ENCODE measurements at places on chromosomes 6 and 20.
A peak's percentile ranks its signal among the peaks of the same experiment; 100 is the strongest.

- no peaks in the 10 kb centered on the region for H3K27me3 ChIP-seq
- H3K36me3 ChIP-seq = peaks cover 59% of the 10 kb centered on the region
- 0 out of 2 replicates have a peak, but pooled peaks cover 4% of the 10 kb centered on the region for H3K4me1 ChIP-seq
- no peak overlapping the region for H3K4me3 ChIP-seq
- no peak overlapping the region for H3K27ac ChIP-seq
- no peak for DNase-seq
Observed at GRCh38 chr20:31550099-31550498, 35.9 kb downstream of the HM13 start.

DNA sequence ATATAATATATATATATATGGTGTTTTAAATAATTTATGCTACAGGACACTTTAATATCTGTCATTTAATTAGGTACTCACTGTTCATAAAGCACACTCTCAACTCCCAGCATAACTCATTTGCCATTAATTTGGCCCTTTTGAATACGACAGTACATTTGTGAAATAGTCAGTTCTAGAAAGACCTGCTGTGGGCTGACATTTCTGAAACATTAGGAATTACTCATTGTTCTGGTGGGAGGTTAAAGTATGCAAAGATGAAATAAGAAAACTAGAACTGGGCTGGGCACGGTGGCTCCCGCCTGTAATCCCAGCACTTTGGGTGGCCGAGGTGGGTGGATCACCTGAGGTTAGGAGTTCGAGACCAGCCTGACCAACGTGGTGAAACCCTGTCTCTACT is 497.5 kb downstream of the UTRN start:
- H3K27me3 ChIP-seq = no peaks in the 10 kb centered on the region
- no peaks in the 10 kb centered on the region for H3K36me3 ChIP-seq
- H3K27ac ChIP-seq = no peak overlapping the region
- H3K4me3 ChIP-seq = no peak overlapping the region

DNA sequence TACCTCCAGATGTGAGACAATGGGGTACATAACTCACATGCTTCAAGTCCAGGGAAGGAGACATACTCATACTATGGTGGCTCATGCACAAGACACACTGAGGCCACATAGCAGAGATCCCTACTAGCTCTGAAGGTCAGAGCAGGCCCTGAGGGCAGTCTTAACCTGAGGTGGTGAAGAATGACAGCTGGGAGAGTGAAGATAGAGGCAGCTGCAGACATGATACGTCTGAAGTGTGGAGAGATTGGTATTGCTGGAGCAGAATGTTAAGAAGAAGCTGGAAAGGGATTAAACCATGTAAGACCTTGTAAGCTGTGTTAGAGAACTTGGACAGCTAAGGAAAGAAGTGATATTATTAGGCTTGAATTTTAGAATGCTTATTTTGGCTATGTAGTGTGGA is 32.9 kb downstream of the PGM3 start:
- no peaks in the 10 kb centered on the region for H3K4me1 ChIP-seq
- no peak overlapping the region for H3K4me3 ChIP-seq
- no peak overlapping the region for H3K27ac ChIP-seq
- DNase-seq = no peak

- H3K36me3 ChIP-seq = no peaks in the 10 kb centered on the region
- peaks cover 16% of the 10 kb centered on the region for H3K4me1 ChIP-seq
- no peaks in the 10 kb centered on the region for H3K27me3 ChIP-seq
Observed at GRCh38 chr6:127182501-127182900, 64.0 kb downstream of the RSPO3 start.

GRCh38 chr6:105424175-105424783 is 21.4 kb upstream of the PREP start:
- DNase-seq = peak; percentile 69
- H3K27ac ChIP-seq = no peak overlapping the region
- H3K4me3 ChIP-seq = no peak overlapping the region
- 0 out of 2 replicates have a peak, but pooled peaks cover 3% of the 10 kb centered on the region for H3K27me3 ChIP-seq
- peaks cover 4% of the 10 kb centered on the region for H3K36me3 ChIP-seq

DNA sequence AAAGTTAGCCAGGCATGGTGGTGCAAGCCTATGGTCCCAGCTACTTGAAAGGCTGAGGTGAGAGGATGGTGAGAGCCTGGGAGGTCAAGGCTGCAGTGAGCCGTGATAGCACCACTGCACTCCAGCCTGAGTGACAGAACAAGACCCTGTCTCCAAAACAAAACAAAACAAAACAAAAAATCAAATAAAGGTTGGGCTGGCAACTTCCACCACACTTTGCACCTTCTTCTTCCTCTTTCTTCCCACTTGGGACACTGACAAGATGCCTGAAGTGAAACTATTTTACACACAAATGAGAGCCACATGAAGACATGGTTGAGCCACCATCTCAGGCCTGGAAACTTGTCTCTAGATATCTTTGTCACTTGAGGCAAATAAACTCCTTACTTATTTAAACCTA is 53.8 kb upstream of the CCDC28A start:
- no peak for DNase-seq
- H3K4me1 ChIP-seq = no peaks in the 10 kb centered on the region
- no peak overlapping the region for H3K4me3 ChIP-seq
- no peak overlapping the region for H3K27ac ChIP-seq
- no peaks in the 10 kb centered on the region for H3K27me3 ChIP-seq

- DNase-seq = no peak
- H3K4me3 ChIP-seq = no peak overlapping the region
Observed at GRCh38 chr20:1940581-1940980, 45.4 kb downstream of the SIRPA start.

DNA sequence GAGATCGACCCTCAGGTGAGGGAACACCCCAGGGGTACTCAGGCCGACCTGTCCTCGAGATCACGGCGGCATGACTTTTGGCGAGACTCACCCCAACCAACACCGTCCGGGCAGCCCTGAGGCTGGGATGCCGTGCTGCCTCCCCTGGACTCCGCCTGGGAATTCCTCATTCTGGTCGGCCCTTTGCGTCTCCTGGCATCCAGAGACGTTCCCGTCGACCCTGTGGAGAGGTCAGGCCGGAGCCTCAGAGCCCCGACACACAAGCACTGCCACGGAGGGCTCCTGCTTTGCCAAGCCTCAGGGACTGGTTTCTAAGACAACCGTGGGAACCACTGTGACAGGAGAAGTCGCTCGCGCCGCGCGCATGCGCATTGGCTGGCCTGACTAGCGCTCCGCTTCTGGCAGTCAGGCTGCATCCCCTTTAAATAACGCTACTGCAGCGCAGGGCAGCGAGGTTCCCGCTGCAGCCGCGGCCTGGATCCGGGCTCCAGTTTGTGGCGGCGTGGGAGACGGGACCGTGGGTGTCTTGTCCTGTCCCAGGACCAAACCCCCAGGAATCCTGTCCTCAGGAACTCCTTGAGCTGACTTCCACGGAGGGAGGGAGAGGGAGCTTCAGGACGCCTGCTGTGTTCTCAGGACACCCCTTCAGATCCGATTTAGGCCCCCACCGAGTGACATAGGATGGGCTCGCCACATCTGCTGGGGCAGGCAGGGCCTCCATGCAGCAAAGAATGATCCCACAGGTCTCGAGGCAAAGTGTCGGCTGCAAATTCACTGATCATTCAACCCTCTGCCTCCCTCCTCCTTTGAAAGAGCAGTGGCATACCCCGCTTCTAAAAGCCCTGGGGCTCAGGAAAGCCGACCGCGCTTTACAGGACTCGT is 163.2 kb upstream of the ZNF337 start:
- H3K4me3 ChIP-seq = peak overlapping the region; percentile 77
- peaks cover 79% of the 10 kb centered on the region for H3K27me3 ChIP-seq

DNA sequence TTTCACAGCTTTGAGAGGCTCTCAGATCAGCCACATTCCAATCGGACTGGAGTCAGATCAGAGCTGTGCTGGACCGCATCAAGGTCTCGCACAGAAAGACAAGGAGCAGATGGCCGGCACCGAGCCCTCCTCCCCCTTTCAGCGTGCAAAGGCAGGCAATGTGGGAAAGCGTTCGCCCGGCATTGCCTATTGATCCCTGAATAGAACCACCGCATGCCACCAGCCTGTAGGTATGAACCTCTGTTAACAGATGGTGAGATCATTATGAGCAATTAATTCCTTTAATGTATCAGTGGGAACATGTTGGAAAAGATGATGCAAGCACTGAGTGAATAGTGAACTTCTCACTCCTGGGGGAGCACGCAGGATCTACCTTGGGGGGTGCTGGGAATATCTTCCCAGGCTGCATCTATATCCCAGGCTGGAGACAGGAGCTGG is 117.5 kb upstream of the ID4 start:
- H3K4me3 ChIP-seq = no peak overlapping the region
- 0 out of 2 replicates have a peak, but pooled peaks cover 5% of the 10 kb centered on the region for H3K36me3 ChIP-seq
- H3K27ac ChIP-seq = 0 out of 2 replicates have a peak overlapping the region, but pooled peaks have one; percentile 10
- DNase-seq = peak; percentile 59

DNA sequence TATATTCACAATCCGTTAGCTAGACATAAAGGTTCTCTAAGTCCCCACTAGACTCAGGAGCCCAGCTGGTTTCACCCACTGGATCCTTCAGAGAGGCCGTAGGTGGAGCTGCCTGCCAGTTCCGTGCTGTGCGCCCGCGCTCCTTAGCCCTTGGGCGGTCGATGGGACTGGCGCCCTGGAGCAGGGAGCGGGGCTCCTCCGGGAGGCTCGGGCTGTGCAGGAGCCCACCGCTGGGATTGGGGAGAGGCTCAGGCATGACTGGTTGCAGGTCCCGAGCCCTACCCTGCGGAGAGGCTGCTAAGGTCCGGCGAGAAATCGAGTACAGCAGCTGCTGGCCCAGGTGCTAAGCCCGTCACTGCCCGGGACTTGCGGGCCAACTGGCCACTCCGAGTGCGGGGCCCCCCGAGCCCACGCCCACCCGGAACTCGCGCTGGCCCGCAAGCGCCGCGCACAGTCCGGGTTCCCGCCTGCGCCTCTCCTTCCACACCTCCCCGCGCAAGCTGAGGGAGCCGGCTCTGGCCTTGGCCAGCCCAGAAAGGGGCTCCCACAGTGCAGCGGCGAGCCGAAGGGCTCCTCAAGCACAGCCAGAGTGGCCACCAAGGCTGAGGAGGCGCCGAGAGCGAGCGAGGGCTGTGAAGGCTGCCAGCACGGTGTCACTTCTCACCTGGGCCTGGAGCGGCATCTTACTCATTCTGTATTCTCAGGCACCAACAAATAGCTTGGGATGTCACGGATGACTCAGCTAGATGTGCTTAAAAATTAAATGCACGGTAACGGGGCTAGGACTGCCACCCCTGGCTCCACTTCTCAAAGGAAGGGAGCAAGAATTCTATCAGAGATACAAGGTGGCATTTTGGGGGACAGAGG is 44.1 kb downstream of the IRF4 start:
- H3K4me3 ChIP-seq = no peak overlapping the region
- no peaks in the 10 kb centered on the region for H3K4me1 ChIP-seq
- H3K27me3 ChIP-seq = no peaks in the 10 kb centered on the region
- no peak overlapping the region for H3K27ac ChIP-seq
- no peak for DNase-seq

- no peaks in the 10 kb centered on the region for H3K27me3 ChIP-seq
- H3K4me1 ChIP-seq = peaks cover 10% of the 10 kb centered on the region
- H3K36me3 ChIP-seq = peaks cover 8% of the 10 kb centered on the region
- peak overlapping the region; percentile 92 for H3K27ac ChIP-seq
- no peak overlapping the region for H3K4me3 ChIP-seq
Observed at GRCh38 chr6:157649311-157650260, 173.5 kb upstream of the SNX9 start.

DNA sequence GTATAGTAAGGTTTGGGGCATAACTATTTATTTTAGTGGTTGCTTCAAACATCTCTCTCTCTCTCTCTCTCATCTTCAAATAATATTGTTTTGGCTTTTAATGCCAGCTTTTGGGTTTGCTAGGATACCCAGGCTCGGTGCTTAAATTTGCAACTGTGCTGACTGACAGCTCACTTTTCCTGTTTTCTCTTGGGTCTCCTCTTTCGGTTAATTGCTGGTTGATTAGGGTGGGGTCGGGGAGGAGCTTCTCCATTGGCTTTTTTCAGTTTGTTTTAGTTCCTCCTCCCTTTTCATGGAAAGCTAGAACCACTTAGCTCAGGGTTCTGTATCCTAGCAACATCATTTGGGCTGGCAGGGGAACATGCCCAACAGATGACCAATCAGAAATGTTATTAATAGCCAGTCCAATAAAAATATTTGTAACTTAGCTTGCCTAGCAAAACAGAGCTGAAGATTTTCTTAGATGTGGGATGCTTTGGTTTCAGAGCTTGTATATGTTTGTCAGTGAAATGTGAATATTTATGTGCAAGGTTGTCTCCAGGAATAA is 11.3 kb downstream of the TFAP2B start:
- peaks cover 99% of the 10 kb centered on the region for H3K27me3 ChIP-seq
- H3K27ac ChIP-seq = no peak overlapping the region
- no peak overlapping the region for H3K4me3 ChIP-seq
- DNase-seq = no peak
- peaks cover 60% of the 10 kb centered on the region for H3K4me1 ChIP-seq

DNA sequence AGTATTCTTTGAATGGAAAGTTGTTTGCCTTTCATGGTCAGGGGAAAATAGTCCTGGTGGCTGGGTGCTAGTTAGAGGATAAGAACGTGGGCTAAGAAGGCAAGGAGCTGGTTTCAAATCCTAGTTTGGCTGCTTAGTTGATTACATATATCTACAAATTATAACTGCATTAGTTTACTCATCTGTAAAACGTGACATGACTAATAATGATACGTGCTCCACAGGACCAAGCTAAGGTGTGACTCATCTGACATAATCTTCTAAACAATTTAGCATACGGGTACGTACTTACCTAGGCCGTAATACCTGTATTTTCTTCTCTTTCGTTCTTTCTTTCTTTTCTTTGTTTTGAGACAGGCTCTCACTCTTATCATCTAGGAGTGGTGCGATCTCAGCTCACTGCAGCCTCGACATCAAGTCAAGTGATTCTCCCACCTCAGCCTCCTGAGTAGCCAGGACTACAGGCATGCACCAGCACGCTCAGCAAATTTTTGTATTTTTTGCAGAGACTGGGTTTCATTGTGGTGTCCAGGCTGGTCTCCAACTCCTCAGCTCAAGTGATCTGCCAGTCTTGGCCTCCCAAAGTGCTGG is 1274.2 kb upstream of the GJE1 start:
- H3K36me3 ChIP-seq = no peaks in the 10 kb centered on the region
- no peaks in the 10 kb centered on the region for H3K4me1 ChIP-seq
- no peak overlapping the region for H3K27ac ChIP-seq
- H3K4me3 ChIP-seq = no peak overlapping the region

- DNase-seq = no peak
- no peaks in the 10 kb centered on the region for H3K36me3 ChIP-seq
- H3K27me3 ChIP-seq = no peaks in the 10 kb centered on the region
- no peak overlapping the region for H3K4me3 ChIP-seq
- H3K27ac ChIP-seq = no peak overlapping the region
- H3K4me1 ChIP-seq = peaks cover 23% of the 10 kb centered on the region
Observed at GRCh38 chr6:90712114-90712513, 125.2 kb upstream of the MAP3K7 start.

DNA sequence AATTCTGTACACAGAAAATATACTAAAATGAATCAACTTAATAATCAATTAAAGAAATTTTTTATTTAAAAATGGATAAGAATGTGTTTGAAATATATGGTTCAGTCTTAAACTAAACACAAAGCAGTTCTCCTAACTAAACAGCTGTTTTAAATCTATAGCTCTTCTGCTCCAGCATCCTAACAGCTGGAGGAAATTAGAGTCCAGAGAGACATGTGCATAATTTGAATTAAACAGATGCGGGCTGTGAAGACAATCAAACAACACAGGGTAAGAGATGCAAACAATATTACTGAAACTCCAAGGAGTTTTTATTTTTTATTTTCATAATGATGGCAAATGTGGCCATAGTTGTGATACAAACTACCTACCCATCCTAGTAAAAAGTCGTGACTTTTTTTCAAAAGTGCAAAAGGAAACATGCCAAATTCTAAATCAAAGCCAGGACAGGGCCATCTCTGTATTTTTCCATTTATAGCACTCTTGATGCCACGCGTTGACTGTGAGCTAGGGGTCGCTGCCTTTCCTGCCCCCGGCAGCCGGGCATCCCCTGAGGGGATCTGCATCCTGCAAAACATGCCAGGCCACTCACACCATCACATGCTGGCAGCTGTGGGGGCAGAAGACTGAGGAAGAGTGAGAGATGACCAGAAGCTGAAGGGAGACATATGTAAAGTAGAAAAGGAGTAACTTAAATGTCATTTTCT is 310.6 kb downstream of the PRKN start:
- peaks cover 5% of the 10 kb centered on the region for H3K4me1 ChIP-seq
- no peak for DNase-seq
- H3K27ac ChIP-seq = no peak overlapping the region
